NK-92 treated with Interleukin-12 subunit alpha and Interleukin-12 subunit beta, amount 100 ng/mL, for 24 hours (cell line): ENCODE measurements at places on chromosomes 13 and 19.
A peak's percentile ranks its signal among the peaks of the same experiment; 100 is the strongest.

DNA sequence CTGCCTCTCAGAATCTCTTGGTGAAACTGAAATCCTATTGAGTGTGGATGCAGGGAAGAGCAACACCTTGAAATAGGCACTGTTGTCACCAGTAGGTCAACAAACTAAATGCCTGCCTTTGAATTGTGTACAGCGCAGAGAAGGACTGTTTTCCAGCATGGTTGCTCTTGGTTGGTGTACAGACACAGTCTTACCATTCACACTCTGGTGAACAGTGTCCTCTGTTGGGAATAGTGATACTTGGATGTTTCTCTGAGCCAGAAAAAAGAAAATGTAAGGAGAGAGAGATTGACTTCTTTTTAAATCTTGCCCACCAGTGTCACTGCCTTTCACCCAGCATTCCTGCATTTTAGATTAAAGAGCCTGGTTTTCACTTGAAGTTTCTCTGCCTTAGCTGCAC is 179.7 kb downstream of the STK24 start:
- DNase-seq, result no peak

- no peak for DNase-seq
Observed at GRCh38 chr19:3282155-3282554, 57.7 kb downstream of the CELF5 start.

DNA sequence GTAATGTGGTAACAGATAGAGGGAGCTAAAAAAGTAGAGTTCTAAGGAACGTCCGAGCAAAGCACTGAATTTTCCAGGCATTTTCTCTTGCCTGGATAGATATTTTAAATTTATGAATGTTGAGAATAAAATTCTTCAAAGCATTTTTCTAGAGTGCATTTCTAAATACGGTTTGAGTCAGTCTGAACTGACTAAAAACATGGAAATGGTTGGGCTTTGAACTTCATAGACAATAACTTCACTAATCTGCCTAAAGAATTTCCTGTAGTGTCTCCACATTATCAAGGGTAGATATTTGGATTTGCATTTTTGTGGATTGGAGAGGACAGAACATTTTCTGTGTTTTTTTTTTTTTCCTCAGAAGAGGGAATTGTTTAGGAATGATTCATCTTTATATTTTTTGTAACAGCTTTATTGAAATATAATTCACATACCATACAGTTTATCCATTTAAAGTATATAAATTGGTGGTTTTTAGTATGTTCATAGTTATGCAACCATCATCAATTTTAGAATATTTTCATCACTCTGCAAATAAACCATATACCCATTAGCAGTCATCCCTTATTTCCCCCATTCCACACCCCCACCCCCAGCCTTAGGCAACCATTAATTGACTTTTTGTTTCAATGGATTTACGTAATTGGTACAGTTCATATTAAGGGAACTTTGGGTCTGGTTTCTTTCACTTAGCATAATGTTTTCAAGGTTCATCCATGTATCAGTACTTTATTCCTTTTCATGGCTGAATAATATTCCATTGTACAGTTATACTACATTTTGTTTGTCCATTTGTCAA is 20.7 kb downstream of the GARRE1 start:
- no peak for DNase-seq

DNA sequence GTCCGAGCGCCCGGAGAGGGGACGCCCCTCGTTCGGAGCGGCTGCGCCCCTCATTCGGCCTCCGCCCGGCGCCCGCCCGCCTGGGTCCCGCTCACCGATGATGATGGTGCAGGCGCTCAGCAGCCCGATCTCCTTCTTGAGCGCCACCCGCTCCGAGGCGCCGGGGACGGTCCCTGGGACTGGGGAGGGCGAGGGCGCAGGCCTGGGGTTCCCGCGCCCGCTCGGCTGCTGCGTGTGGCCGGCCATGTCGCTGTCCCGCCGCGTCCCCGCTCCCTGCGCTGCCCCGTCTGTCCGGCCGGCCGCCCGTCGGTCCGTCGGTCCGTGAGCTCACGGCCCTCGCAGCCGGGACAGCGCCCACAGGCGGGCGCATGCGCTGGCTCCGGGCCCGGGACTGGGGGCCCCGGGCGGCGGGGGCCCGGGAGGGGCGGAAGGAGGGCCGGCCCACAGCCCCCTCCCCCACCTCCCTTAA is at the start of gene SLC7A10:
SLC7A10 (minus strand) TSS at position 393 of the 469 bp plus-strand sequence; CDS start at position 246, 147 bp downstream.
- no peak for DNase-seq

DNA sequence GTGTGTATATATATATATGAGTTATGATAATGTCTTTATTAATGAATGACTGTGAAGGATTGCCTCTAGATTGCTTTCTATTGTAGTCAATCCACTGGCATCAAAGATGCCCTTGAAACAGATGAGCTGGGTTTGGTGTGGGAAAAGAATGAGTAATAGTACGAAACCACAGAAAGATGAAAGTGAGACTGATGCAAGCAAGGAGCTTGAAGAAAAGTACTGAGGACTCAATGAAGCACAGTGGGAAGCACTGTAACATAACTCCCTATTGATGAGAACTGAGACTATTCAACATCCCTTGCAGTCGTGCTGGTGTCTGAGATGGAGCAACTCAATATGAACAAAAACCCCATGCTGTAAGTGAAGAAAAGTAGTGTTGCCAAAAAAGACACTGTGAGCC is 1794.2 kb downstream of the SLITRK5 start:
- DNase-seq, result no peak

DNA sequence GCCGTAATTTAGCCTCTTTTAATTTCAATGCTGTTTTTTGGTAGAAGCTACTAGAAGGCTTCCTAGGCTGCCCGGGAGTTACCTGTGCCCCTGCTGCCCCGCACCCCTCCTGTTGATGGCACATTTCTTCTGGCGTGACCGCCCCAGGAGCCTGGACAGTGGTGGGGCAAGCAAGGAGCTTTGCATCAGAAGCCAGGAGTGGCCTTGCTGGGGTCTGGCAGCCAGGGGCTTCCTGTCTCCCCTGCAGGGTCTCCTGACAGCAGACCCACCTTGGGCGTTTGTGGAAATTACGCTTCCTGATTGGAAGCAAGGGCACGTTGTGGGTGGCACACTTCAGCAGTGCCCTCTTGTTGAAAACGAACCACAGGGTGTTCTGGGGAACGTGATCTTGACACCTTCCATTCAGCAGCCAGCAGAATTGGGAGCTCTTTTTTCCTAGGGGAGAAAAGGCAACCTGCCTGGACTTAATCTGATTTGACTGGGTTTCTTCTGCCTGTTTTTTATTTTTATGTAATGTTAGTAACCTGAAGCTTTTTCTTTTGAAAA is 90.0 kb upstream of the TEX29 start:
- DNase-seq, result no peak

GRCh38 chr13:37869756-37870488 is at the start of gene TRPC4:
TRPC4 (minus strand) TSS chr13:37869772; CDS start chr13:37783333, 86,439 bp downstream.
- DNase-seq, result no peak

DNA sequence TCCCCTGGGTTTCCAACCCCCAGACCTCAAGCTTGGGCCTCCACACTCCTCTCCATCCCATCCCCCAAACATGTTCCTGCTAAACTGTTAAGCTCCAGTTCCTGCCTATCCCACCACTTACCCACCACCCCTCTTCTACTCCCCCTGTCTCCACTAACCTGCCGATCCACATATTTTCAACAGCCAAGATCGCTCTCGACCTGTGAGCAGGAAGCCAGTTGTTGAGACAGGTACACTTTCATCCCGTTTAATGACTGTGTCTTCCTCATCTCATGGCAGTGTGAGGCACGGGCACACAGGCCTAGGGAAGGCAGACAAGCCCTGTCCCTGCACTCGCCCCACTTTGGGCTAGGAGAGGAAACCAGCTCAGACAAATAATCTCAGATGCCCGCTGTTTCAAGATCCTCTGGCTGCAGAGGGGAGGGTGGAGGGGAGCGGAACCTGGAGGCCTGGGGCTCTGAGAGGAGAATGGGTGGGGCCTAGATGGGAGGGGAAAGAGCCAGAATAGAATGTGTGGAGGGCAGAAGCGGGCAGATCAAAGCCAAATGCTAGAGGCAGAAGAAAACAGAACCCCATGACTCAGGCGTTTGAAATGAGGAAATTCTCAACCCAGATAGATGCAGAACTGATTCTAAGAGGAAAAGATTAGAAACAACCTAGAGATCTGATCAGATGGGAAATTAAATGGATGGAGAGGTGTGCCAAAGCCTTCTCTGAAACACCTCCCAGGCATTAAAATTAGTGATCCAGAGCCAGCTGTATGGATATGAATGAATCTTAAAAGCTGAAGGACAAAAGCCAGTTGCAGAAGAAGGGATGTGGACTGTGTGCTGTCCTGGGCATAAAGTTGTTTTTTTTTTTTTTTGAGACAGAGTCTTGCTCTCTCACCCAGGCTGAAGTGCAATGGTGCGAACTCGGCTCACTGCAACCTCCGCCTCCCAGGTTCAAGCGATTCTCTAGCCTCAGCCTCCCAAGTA is 16.9 kb upstream of the CYP2S1 start:
- DNase-seq, result no peak

- DNase-seq, result no peak
Observed at GRCh38 chr13:101916775-101917474, 464.4 kb downstream of the ITGBL1 start.

GRCh38 chr13:97716746-97717145 is 236.7 kb upstream of the IPO5 start:
- DNase-seq, result no peak

GRCh38 chr13:84951128-84951527 is 848.1 kb downstream of the SLITRK6 start:
- DNase-seq, result no peak

DNA sequence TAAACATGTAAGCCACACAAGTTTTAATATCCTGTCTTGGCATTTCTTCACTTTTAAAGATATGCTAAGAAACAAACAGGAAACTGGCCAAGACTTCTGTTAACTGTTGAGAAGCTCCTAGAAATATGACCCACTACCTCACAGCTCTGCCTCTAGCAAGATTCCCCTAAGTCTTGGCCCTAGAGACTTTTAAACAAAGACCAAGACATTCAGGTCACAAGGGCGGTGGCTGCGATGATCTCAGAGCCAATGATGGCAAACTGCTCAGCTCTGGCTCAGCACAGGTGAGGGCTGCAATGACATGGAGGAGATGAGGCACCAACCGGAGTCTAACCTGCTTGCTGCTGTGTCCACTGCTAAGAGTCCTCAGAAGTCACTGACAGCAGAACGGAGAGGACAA is 114.8 kb downstream of the SUCLA2 start:
- DNase-seq, result peak; percentile 10

DNA sequence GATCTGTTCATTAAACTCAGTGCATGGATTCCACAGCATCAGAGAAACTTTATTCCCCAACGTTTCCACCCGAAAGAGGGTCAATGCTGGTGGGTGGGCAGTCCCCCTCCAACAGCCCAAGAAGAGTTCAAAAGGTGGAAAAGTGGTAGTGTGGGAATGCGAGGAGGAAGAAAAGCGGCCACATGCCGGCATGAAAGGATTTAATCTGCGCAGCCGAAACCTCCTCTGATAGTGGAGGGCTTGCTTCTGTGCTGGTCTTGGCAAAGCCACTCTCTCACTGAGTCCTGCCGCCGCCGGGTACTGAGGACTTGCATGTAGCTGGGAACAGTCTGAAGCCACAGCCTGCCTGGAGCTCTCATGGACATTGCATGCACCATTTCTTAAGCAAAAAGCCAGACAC is 136.2 kb upstream of the ZNF536 start:
- DNase-seq, result no peak

DNA sequence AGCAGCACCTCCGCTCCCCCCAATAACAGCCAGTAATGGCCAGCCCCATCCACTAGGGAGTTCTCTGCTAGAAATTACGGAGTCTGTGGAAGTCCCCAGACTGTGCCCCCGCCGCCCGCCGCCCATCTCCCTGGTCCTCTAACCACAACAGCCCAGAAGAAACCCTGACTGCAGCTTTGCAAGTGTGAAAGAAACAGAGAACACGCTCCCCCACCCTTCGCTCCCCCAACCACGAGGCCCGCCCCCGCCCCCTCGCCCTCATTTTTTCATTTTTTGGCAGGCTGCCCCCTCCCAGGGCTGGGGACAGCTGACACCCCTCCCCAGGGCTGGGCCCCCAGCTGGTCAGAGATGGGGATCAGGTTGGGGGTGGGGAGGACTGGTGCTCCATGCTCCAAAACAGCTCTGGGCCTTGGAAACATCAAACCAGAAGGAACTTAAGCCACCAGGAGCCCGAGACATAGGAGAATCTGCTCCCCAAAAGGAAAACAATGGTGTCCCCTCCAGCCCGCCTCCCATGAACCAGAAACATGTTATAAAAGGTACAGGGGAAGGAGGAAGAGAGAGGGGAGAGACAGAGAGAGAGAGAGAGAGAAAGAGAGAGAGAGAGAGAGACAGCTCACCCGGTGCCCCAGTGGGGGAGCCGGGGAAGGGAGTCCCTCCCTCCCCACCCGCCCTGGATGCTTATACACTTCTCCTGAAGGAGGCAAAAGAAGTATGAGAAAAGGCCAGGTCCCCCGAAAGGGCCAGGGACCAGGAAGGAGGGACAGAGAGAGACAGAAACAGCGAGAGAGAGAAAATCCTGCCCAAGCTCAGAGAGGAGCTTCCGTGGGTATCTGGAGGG is 29.8 kb upstream of the ASF1B start:
- no peak for DNase-seq

- DNase-seq, result no peak
Observed at GRCh38 chr13:28563609-28564008, 68.7 kb upstream of the FLT1 start.

DNA sequence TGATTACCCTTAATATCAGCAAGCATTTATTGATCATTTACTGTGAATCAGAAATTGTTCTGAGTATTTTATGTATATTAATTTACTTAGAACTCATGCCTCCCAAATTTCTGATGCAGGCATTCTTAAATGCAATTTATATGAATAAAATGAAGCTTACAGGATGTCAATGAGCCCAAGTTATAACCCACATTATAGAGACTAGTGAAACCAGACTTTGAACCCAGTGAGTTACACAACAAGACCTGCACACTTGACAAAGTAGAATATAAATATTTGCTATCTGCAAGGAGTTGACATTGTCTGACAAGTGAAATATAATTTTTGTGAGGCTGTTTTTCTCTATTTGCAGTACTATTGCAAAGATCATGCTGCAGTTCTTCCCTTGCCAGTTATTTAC is 656.0 kb downstream of the GPC5 start:
- no peak for DNase-seq

GRCh38 chr13:75196147-75196837 is 285.7 kb downstream of the TBC1D4 start:
- DNase-seq, result no peak

- no peak for DNase-seq
Observed at GRCh38 chr19:6568010-6568526, 22.9 kb downstream of the CD70 start.
